Body of pancreas (tissue), 4 donors: ENCODE measurements at places on chromosomes 2 and 18. TPM values are rescaled to one million over a fixed set of nuclear protein-coding genes. Genes with fewer than 3 reads are reported as not detected.

GRCh38 chr18:39661856-39662366, 2096.3 kb upstream of the CELF4 start:
- H3K27me3 ChIP-seq, result no peaks in the 10 kb centered on the region
- H3K27ac ChIP-seq, result no peak overlapping the region
- no peak for DNase-seq
- H3K4me1 ChIP-seq, result no peaks in the 10 kb centered on the region
- H3K4me3 ChIP-seq, result no peak overlapping the region

DNA sequence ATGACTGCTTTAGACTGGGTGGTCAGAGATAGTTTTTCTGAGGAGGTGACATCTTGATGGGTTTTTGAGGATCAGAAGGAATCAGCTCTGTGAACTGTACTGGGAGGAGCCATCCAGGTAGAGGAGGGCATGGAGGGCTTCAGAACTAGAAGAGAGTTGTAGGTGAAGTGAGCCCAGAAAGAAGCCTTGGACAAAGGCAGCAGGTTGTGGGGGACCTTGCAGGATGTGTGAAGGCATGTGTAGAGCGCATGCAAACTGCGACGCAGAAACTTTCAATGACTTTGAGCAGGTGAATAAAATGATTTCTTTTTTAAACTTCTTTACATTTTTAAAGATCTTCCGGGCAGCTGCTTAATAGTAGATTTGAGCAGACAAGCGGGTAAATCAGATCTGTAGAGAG, 83.9 kb upstream of the SIX2 start:
- H3K4me1 ChIP-seq, result no peaks in the 10 kb centered on the region
- H3K4me3 ChIP-seq, result no peak overlapping the region
- DNase-seq, result no peak
- H3K27ac ChIP-seq, result no peak overlapping the region
- no peaks in the 10 kb centered on the region for H3K36me3 ChIP-seq

DNA sequence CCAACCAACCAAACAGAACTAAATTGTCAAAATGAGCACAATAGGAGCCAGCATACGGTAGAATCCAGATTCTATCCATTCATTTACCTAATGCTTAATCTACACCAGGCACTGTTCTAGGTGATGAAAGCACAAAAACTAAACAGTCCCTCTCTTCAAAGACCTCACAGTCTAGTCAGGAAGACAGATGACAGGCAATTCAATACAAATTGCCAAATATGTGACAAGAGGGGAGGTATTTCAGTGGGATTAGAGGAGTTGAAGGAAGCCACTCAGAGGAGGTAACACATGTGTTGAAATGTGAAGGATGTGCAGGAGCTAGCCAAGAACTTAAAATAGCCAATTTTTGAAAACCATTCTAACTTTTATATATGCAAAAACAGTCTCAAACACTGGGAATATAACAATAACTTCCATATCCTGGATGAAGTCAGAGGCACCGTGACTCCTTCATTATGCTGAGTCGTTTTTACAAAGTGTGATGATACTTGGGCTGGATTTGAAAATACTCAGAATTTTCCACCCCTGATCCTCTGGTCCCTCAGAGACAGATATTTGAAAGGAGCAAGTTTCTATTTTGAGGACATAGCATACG, 204.9 kb downstream of the PID1 start:
- no peak overlapping the region for H3K4me3 ChIP-seq
- H3K4me1 ChIP-seq, result no peaks in the 10 kb centered on the region
- H3K36me3 ChIP-seq, result no peaks in the 10 kb centered on the region
- H3K27ac ChIP-seq, result no peak overlapping the region
- H3K27me3 ChIP-seq, result no peaks in the 10 kb centered on the region
- DNase-seq, result no peak

DNA sequence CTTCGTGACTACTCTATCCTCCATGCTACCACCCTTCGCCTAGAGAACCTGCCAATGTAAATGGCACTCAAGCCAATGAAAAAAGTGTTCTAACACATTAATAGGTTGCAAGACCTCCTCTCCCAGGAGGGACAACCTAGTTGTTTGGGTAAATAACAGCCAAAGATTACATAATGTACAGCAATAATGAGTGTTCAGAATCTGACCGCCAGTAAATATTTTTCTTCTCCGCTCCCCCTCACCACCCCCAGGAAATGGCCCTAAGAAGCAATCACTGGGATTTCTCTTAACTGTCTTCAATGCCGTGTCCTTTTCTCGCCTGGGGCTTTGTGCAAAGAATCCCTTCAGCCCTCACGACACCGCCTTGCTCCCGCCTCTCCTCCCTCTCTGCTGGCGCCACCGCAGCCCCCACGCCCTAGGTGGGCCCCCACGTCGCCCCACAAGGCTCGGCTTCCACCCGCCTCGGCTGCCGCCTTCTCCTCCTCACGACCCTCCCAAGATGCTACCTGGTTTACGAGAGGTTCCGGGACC, 458 bp downstream of the HYCC2 start:
- no peaks in the 10 kb centered on the region for H3K27me3 ChIP-seq
- DNase-seq, result no peak
- H3K4me3 ChIP-seq, result peak overlapping the region; percentile 71
- H3K36me3 ChIP-seq, result no peaks in the 10 kb centered on the region
- peaks cover 36% of the 10 kb centered on the region for H3K4me1 ChIP-seq

- H3K36me3 ChIP-seq, result no peaks in the 10 kb centered on the region
- H3K27ac ChIP-seq, result no peak overlapping the region
- no peak for DNase-seq
- peaks cover 12% of the 10 kb centered on the region for H3K4me1 ChIP-seq
Measured at GRCh38 chr2:99701503-99701902, 211.7 kb upstream of the REV1 start.

GRCh38 chr2:12498286-12498685, 218.4 kb upstream of the TRIB2 start:
- H3K27ac ChIP-seq, result no peak overlapping the region
- no peaks in the 10 kb centered on the region for H3K4me1 ChIP-seq
- DNase-seq, result no peak
- H3K27me3 ChIP-seq, result no peaks in the 10 kb centered on the region
- no peak overlapping the region for H3K4me3 ChIP-seq

- H3K4me3 ChIP-seq, result no peak overlapping the region
- no peak overlapping the region for H3K27ac ChIP-seq
- H3K27me3 ChIP-seq, result no peaks in the 10 kb centered on the region
Measured at GRCh38 chr2:20469595-20469994, 22.7 kb downstream of the RHOB start.

GRCh38 chr2:121388371-121388770, 103.4 kb upstream of the TFCP2L1 start:
- H3K27me3 ChIP-seq, result no peaks in the 10 kb centered on the region
- H3K36me3 ChIP-seq, result peaks cover 15% of the 10 kb centered on the region
- H3K4me1 ChIP-seq, result no peaks in the 10 kb centered on the region
- no peak overlapping the region for H3K27ac ChIP-seq
- no peak overlapping the region for H3K4me3 ChIP-seq

- DNase-seq, result no peak
- no peak overlapping the region for H3K4me3 ChIP-seq
- H3K36me3 ChIP-seq, result peaks cover 8% of the 10 kb centered on the region
- no peaks in the 10 kb centered on the region for H3K27me3 ChIP-seq
Measured at GRCh38 chr18:49795612-49796552, 17.5 kb downstream of the ACAA2 start.

DNA sequence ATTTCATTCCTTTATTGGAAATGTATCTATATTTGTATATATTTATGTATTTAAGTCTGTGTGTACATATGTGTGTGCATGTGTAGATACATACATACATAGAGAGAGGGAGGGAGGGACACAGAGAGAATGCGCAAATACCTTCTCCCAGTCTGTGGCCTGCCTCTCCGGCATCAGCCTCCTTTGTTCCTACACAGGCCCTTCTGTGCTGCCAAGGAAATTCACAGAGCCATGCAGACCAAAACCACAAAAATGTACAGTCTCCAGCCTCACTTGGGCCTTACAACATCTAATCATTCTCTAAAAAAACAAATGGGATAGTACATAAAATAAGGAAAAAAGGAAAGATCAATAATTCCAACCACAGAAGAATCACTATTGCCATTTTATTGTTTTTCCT, 8.8 kb upstream of the CRACDL start:
- no peak overlapping the region for H3K27ac ChIP-seq
- no peaks in the 10 kb centered on the region for H3K27me3 ChIP-seq
- peaks cover 8% of the 10 kb centered on the region for H3K4me1 ChIP-seq
- no peak overlapping the region for H3K4me3 ChIP-seq

GRCh38 chr2:70826696-70827350, 6.4 kb upstream of the CLEC4F start:
- no peak overlapping the region for H3K27ac ChIP-seq
- no peaks in the 10 kb centered on the region for H3K4me1 ChIP-seq
- no peak overlapping the region for H3K4me3 ChIP-seq
- no peak for DNase-seq

DNA sequence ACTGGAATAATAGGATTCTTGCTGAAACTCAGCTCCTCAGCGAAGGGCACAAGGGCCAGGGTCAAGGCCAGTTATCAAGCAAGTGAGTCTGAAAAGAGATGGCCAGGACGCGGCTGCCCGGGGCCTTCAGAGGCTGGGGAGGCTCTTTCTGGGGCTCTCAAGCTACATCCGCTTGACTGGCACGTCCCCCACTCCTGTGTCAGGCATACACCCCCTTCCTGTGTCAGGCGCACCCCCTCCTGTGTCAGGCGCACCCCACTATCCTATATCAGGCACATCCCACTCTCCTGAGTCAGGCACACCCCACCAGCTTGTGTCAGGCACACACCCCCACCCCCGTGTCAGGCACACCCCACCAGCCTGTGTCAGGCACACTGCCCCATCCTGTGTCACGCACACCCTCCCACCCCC, 91.8 kb downstream of the TPO start:
- H3K27me3 ChIP-seq, result no peaks in the 10 kb centered on the region
- H3K4me1 ChIP-seq, result no peaks in the 10 kb centered on the region
- H3K36me3 ChIP-seq, result no peaks in the 10 kb centered on the region
- DNase-seq, result no peak

The EPB41L3 gene
- total RNA-seq, result 22.1 TPM

- no peaks in the 10 kb centered on the region for H3K36me3 ChIP-seq
- H3K27ac ChIP-seq, result peak overlapping the region; percentile 90
Measured at GRCh38 chr2:26692897-26693849, 651 bp downstream of the KCNK3 start.

The FIGN gene
- 3.4 TPM for total RNA-seq

- no peaks in the 10 kb centered on the region for H3K27me3 ChIP-seq
- peaks cover 16% of the 10 kb centered on the region for H3K4me1 ChIP-seq
- peak overlapping the region; percentile 6 for H3K4me3 ChIP-seq
- DNase-seq, result no peak
Measured at GRCh38 chr18:9333441-9334328, 888 bp upstream of the TWSG1 start.

DNA sequence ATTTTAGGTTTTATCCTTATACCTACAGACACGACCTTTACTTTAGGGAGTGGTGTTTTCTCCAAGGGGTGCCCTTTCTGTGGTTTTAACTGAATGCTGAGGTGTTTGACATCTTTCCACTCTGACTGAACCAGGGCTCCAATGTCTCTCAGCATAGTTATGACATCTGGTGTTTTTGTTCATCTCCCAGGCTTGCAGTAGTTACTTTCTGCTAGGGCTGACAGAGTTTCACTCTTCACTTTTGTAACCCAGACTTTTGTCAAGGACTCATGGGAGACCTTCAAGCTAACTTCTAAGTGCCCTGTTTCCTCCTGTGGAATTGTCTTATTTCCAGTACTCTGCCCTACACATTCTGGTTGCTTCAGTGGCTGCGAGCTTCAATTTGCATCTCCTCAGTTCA, 103.1 kb downstream of the CCDC85A start:
- no peaks in the 10 kb centered on the region for H3K27me3 ChIP-seq
- no peak for DNase-seq
- no peaks in the 10 kb centered on the region for H3K36me3 ChIP-seq
- H3K4me1 ChIP-seq, result no peaks in the 10 kb centered on the region

- no peak overlapping the region for H3K4me3 ChIP-seq
- DNase-seq, result no peak
- H3K27ac ChIP-seq, result no peak overlapping the region
- no peaks in the 10 kb centered on the region for H3K27me3 ChIP-seq
- H3K36me3 ChIP-seq, result no peaks in the 10 kb centered on the region
- H3K4me1 ChIP-seq, result no peaks in the 10 kb centered on the region
Measured at GRCh38 chr18:48374423-48375149, 34.6 kb downstream of the ZBTB7C start.

DNA sequence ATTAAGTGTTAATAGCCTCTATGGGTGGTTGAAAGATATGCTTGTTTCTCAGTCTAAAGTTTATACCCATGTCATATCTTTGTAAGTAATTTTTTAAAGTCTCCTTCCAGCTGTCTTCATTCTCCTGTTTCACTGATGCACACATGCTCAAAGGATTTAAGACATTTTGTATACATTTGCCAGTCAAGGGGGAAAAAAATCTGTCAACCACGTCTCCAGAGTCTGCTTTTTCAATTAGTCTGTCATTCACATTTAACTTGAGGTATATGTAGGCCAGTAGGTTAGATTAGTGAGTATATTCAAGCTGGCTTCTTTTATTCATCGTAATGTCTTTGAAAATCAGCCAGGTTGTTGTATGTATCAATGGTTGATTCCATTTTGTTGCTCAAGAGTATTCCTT, 193.5 kb downstream of the MCFD2 start:
- H3K27ac ChIP-seq, result no peak overlapping the region
- DNase-seq, result no peak
- H3K4me3 ChIP-seq, result no peak overlapping the region
- H3K27me3 ChIP-seq, result no peaks in the 10 kb centered on the region
- peaks cover 48% of the 10 kb centered on the region for H3K4me1 ChIP-seq
- H3K36me3 ChIP-seq, result no peaks in the 10 kb centered on the region

- H3K4me3 ChIP-seq, result no peak overlapping the region
- H3K27me3 ChIP-seq, result no peaks in the 10 kb centered on the region
- H3K36me3 ChIP-seq, result no peaks in the 10 kb centered on the region
- no peak overlapping the region for H3K27ac ChIP-seq
Measured at GRCh38 chr2:8625399-8626300, 56.2 kb upstream of the ID2 start.

DNA sequence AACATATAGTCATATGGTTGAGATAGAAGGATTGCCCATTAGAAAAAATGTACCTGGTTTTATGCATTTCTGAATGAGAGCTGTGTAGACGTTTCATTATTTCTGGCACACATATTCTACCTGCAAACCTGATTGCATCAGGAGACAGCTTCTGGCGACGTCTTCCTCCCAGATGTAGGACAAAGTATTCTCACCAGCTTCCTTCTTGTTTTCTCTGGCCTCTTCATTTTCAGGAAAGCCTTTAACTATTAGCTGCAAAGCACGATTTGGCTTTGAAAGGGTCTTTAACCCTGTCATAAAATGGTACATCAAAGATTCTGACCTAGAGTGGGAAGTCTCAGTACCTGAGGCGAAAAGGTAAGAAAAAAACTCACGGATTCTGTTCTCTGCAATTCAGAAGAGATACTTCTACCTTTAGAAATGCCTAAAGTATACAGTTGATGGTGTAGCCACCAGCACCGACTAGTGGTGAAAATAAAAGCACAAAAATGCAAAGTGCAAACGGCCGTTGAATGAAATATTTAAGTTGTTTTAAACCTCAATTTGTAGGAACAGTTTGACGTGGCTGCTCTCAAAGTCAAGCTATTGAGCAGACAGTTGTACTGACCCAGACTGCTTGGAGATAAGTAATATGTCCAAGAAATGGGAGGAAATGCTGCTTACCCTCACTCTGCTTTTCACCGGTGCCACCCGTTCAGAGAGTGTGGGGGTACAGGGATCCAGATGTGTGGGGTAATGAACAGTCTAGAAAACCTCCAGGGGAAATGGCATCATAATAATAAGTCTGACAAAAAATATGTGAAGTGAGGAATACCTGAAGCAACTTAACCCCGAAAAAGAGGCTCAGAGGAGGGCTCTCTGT, 20.2 kb downstream of the IL18RAP start:
- peak; percentile 31 for DNase-seq
- H3K27me3 ChIP-seq, result no peaks in the 10 kb centered on the region
- H3K27ac ChIP-seq, result no peak overlapping the region
- H3K4me3 ChIP-seq, result no peak overlapping the region
- H3K4me1 ChIP-seq, result no peaks in the 10 kb centered on the region
- no peaks in the 10 kb centered on the region for H3K36me3 ChIP-seq
